ENCODE measurements at places on chromosomes 7 and 10.

- no peak for DNase-seq
Measured at GRCh38 chr7:220151-220841, 27.9 kb downstream of the FAM20C start.

- peak; percentile 28 for DNase-seq
Measured at GRCh38 chr7:121562259-121562658, 166.2 kb upstream of the FAM3C start.

- no peak for DNase-seq
Measured at GRCh38 chr10:32377458-32378259, 30.7 kb upstream of the EPC1 start.

DNA sequence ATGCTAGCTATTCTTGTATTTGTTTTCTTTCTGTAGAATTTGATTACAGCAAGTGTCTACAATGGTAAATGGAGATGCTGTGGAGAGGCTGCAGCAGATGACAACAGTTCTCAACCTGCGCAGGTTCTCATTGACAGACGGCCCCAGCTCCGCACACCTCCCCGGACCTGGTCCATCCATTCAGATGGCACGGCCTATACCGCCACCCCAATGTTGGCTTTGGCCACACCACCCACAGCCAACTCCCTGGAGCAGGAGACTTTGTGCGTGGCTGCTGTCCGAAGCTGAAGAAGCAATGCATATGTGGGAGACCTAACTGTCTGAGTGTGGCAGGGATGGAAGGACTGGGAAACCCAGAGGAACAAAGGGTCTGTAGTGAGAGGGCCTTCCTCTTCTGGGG, 116.4 kb upstream of the TCERG1L start:
- no peak for DNase-seq

DNA sequence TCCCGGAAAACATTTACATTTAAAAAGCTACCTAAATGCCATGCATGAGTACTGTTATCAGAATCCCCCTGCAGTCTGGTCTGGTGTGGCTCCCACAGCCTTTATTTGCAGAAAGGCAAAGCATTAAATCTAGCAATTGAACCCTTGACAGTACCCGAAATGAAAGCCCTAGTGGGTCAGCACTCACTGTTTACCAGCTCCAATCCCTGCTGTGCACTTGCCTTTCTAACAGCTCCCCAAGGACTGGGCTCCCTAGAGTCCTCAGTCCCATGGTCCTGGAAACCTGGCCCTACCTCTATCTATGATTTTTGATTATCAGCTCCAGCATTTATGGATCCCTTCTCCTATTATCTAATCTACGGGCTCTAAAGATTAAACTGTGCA, 1.9 kb upstream of the MACC1 start:
- DNase-seq = no peak

DNA sequence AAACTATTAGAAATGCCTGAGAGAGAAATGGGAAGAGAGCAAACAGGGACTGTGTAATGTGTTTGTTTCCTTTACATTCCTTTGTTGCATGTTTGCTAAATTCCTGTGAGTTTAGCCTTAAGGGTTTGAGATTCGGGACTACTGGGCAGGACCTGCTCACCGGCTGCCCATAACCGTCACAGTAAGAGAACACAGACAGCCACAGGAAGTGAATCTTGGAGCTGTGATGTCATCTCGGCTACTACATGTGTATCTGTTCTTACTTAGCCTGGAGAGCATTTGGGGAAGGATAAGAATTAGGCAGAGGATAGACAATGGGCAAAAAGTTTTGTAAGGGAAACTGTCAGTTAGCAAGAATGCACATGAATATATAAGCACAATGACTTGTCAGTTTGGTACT, 485.1 kb upstream of the KLF6 start:
- peak; percentile 45 for DNase-seq

DNA sequence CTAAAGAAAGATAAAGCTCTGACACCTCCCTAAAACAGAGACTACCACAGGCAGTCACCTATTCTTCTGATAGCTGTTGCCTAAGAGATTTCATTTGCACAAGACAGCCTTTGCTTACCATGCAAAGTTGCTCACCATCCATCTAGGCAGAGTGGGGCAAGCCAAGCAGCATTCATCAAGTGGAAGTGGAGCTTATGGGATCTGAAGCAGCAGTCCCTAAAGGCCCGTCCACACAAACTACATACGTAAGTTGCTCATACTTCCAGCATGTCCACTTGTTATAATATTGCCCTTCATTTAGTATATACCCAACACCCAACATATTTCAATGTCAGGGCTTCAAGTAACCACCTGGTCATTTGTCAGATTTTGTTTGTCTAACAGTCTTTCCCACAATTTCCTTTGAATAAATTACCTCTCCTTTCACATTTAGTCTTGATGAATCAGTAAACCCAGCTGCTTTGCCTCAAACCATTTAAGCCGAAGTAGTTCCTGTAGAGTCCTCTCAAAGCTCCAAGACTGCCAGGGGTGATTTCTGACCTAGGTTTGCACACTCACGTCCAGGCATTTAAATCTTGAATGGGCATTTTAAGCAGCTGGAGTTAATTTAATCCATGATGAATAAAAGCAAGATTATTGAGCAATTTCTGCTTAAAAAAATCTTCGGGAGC, 67.9 kb downstream of the ATAD1 start:
- DNase-seq = peak; percentile 60

GRCh38 chr7:158258411-158259130, 329.1 kb downstream of the PTPRN2 start:
- DNase-seq = no peak

- no peak for DNase-seq
Measured at GRCh38 chr10:31656851-31657433, 271.7 kb downstream of the ARHGAP12 start.

GRCh38 chr10:64089648-64090047, 568.4 kb downstream of the REEP3 start:
- no peak for DNase-seq

DNA sequence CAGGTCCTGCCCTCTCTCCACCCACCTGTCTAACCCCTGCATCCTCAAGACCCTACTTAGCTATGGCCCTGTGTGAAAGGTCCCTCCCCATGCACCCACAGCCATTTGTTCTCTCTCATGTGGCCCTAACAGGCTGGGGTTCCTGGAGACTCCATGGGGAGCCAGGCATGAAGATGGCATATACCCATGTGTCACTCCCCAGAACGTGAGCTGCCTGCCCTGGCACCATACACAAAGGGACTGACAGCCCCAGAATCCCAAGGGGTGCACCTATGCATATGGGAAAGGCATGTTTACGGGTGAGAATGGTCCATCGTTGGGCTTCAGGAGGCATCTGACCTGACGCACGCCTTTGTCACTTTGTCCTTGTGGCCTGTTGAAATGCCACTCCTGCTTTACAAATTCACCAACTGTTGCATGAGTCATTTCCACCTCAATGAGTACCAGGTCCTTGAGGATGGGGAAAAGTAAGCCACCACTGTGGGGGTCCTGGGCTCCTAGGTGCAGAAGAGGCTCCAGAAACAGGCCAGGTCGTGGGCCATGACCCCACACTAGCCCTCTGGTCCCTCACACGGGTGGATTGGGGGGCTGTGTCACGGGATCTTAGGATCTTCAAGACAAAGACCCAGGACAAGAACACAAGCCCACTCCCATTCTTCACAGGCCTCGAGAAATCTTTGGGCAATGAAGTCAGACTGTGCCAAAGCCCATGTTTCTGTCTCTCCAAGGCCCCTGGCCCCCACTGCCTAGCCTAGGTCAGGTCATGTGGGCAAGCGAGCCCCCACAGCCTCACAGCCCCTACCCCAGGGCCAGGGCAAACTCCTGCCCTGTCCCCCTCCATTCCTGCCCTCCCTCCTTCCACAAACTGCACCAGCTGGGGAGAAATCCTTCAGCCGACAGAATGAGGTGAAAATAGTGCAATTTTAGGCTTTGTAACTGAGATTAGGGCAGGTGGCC, 8.6 kb downstream of the GPRIN2 start:
- no peak for DNase-seq

- DNase-seq = no peak
Measured at GRCh38 chr7:143454091-143454680, 10.9 kb downstream of the TAS2R60 start.

GRCh38 chr10:124603376-124604213, 140.6 kb downstream of the FAM53B start:
- no peak for DNase-seq

DNA sequence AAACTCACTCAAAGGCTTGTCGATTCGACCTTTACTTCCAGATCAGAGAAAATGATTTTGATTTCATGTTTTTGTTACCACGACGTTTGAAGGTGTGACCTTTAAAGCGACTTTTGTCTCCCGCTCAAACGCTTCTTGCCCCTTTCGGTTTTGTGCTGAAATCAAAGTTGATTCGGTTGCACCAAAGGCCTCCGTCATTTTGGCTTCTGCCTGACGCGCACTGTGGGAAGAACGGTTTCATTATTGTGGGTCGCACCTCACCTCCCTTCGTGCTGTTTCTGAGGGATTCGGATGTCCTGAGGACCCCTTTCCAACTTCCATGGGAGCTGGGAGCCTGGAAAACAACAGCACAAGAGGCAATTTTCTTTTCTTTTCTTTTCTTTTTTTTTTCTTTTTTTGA, 176.9 kb downstream of the DNAJB6 start:
- DNase-seq = no peak

Measured in HS-5 (cell line).